ENCODE measurements at places on chromosomes 1 and 21.

DNA sequence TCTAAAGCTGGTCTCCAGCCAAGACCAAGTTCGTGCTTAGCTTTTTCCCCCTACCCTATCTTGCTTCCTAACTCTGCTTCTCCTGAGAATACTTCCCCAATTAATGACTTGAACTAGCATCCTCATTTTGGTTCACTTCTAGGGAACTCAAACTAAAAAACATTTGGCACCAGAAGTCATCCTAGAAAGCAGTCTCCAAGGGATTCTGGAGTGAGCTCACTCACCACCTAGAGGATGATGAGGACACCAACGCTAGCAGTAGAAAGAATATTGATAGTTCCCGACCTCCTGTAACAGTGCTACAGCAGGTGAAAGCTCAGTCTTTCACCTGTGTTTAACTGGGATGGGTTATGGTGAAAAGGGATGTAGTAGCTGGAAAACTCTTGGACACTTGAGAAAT, 4.7 kb upstream of the PSMB2 start:
- no peak for DNase-seq

GRCh38 chr1:210582205-210582970, 253.7 kb downstream of the HHAT start:
- no peak for DNase-seq

DNA sequence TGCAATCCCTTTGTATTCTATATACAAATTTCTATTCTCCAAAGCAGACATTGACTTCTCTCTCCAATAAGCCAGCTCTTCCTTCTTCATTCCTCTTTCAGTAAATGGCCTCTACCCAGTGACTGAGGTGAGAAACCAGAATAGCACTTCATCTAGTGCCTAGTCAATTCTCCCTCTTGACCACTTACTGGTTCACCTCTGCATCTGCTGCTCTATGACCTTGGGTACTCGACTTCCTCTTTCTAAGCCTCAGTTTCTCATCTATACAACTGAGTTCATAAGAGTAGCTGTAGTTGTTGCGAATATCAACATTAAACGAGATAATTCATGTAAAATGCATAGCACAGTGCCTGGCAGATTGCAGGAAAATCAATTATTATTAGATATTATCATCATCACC, 12.4 kb downstream of the LYST start:
- no peak for DNase-seq

- no peak for DNase-seq
These were observed 2.8 kb upstream of the CAPN9 start for GRCh38 chr1:230744382-230744781.

GRCh38 chr21:40846587-40847411, at the start of gene DSCAM:
TSS of gene DSCAM (minus strand) at chr21:40847158. CDS start at chr21:40846661, 497 bp downstream.
- DNase-seq: no peak

GRCh38 chr1:84181350-84182005, 37.4 kb downstream of the PRKACB start:
- DNase-seq: no peak

DNA sequence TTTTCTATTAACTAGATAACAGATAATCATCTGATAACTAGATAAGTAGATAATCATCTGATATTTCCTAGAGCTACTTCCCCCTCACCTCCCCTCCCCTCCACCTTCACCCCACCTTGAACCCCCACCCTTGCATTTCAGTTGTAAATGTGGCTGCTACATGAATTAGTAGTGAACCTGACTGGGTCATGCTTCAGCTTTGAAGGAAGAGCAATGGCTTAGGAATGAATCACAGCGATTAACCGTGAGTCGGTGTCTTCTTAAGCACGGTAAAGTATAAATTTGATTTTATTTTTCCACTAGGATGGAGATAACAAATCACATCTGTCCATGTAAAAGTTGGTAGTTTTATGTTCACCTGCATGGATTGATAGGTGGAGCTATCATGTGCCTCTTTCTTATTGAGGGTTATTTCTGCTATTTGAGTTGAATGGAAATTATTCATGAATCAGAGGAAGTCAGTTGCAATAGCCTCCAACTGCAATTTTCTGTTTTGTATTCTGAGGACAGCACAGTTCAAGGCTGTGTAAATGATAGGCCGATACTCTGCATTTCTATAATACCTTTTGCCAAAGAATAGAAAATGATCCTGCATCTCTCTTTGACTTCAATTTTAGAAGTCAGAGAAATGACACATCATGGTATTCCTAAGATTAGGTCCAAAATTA, 235.0 kb downstream of the PTGER3 start:
- DNase-seq: no peak

DNA sequence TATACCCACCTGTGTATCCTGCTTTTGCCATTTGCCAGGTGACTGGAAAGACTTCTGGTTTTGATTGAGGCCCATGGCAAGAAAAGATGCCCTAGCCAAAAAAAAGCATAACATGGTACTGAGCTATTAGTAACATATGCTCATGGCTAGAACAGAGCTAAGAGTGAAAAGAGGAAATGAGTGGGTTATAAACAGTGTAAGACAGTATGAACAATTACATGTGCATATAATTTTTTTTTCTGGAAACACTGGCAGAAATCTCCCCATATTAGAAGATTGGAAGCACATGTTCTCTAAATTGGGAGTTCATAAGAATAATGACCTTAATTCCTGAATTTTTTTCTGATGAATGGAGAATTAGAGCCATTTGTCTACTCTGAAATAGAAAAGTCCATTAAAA, 41.2 kb upstream of the PDC start:
- DNase-seq: no peak

DNA sequence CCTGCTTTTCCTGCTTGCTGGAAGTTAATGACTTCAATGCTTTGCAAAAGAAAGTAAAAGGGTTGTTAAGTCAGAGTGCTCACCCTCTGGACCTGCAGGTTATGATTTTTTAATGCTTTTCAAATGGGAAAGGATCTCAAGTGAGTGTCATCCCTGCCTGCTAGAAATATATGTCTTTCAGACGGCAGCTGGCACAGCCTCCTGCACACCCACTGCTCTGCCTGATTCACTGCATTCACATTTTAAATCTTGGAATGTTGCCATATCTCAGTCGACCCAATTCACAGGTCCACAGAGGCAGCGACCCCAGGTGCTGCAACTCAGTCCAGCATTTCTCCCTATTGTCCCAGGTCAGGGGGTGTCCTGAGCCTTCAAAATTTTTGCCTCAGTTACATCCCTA, 10.7 kb downstream of the DUSP23 start:
- no peak for DNase-seq

- no peak for DNase-seq
These were observed 19.8 kb downstream of the COL6A2 start for GRCh38 chr21:46117586-46118315.

DNA sequence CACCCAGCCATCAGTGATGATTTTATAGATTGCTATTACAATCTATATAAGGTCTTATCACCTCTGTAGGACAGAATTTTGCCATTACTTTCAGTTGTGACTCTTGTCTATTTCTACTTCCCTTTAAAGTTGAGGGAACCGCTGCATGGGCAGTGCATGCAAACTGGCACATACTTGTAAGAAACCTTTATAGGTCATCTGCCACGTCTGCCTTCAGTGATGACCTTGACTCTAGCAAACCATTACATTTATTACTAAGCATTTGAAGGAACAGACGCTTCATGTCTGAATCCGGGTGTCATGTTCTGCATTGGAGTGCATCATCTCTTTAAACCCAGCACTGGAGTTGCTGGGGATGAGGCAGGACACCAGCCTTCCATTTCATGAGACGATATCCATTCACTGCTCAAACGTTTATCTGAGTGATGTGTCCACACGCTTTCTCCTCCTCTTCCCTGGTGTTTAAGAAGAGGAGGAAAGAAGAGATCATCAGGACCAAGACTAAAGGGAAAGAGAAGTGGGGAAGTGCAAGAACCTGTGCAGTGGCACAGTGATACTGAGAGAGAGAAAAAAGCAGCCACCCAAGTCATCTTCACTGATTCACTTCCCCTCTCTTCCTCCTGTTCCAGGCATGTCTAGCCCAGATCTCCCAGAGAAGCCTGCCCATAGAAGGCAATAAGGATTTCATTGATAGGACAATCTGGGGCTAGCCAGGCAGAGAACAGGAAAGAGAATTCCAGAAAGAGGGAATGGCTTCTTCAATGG, 14.1 kb downstream of the CCSAP start:
- no peak for DNase-seq

DNA sequence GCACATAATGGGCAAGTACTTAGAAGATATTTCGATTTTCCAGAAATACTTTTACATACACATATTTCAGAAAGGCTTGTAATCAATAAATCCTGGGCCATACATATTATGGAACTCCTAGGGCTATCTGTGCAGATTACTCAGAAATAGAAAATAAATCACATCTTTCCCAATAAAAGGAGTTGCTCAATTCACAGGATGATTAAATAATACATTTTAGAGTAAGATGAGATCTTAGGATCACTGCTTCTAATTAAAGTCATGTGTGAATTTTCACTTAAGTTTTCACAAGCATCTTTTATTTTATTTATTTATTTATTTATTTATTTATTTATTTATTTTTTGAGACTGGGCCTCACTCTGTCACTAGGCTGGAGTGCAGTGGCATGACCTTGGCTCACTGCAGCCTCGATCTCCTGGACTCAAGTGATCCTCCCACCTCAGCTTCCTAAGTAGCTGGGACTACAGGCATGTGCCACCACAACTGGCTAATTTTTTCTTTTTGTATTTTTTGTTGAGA, 144.2 kb downstream of the HIVEP3 start:
- no peak for DNase-seq

DNA sequence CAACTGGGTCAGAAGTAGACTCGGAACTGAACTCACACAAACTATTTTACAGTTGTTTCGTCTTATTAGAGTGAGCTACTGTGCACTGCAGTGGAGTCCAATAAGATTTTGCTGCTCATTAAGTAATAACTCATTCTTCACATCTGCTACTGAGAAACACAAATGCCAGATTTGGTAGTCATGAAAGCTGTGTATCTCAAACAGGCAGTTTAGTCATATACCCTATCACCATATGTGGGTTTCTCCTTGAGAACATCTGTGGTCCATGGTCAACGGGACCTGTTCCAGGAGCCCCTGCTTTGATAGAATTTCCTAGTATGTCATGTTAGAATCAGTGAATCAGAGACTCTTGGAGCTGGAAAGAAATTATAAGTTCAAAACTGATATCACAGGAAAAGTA, 60.4 kb downstream of the ALG14 start:
- DNase-seq: no peak

DNA sequence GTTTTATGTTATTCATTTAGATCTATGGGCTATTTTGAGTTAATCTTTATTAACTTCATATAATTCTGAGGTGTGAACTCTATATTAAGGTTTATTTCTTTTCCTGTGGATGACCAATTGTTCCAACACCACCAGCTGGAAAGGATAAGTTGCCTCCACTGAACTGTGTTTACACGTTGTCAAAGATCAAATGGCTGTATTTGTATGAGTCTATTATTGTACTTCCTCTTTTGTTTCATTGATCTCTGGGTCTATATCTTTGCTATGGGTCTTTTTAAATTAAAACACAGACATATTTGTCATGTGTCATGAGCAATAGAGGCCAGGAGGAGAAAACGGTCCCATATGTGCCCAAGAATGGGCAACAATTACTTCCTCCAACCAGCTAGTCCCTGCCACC, 5.2 kb upstream of the MAB21L3 start:
- no peak for DNase-seq

GRCh38 chr21:42683371-42684108, 30.1 kb downstream of the PDE9A start:
- peak; percentile 50 for DNase-seq

- DNase-seq: no peak
These were observed 121.6 kb upstream of the IRF2BP2 start for GRCh38 chr1:234731569-234732085.

GRCh38 chr21:38809198-38809878, 3.6 kb downstream of the ETS2 start:
- DNase-seq: no peak

DNA sequence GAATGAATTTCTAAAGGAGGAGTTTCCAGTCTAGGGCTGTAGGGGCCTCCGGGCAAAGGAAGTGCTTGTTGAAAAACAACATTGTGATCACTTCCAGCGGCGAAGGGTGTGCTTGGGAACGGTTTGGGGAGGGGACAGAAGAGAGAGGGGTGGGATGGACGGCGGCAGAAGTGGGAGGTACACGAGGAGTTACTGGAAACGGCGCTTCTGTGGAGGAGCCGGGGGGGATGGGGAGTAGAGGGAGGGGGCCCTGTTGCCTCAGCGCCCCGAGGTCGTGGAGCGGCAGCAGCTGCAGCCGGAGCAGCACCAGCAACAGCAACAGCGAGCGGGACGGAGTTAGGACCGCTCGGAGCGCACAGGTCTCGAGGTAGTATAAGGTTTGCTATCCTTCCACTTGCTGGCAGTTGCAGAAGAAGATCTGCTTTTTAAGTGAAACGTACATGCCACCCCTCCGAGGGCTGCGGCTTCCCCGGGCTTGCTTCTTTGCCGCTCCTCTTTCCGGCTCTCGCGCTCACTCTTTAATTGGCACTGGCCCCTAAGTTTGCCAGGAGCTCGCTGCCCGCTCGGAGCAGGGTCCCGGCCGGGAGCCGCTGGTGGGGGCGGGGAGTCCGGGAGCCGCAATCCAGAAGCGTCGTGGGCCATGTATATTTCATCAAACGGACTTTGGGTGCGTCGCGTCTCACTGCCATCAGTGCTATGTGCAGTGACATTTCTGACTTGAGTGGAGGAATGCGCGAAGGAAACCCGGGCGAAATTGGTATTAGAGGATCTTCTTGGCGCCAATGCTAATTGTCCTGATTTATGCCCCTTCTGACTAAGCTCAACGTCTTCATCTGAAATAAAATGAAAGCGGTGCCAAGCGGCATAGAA, 771 bp upstream of the NTNG1 start:
- DNase-seq: peak; percentile 81

DNA sequence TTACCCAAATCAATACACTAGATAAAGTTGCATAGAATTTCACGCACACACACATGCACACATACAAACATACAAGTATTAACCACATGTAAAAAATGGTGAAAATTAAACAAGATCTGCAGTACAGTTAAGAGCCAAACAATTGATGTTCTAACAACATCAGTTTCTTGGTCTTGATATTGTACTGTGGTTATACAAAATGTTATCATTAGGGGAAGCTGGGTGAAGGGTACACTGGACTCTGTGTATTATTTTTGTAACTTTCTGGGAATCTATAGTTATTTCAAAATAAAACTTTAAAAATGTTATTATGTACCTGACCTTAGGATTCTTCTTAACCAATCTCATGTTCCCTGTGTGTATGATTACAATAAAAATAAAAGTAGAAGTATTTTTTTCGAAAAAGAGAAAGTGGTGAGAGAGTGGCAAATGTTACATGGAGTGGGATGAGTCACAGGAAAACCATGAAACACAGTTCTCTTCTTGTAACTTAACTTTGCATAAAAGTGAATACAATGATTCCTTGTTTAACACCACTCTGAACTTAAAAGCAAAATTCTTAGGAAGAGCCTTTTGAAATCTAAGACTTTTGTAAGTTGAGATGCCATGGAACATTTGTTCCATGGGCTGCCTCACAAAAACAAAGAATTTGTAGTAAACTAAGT, 101.6 kb upstream of the RUNX1 start:
- DNase-seq: no peak

Data from upper lobe of left lung (tissue), 6 donors.